ENCODE measurements at places on chromosomes 2 and 18.

- DNase-seq: no peak
These were observed 70.1 kb upstream of the STPG4 start for GRCh38 chr2:47225061-47225783.

DNA sequence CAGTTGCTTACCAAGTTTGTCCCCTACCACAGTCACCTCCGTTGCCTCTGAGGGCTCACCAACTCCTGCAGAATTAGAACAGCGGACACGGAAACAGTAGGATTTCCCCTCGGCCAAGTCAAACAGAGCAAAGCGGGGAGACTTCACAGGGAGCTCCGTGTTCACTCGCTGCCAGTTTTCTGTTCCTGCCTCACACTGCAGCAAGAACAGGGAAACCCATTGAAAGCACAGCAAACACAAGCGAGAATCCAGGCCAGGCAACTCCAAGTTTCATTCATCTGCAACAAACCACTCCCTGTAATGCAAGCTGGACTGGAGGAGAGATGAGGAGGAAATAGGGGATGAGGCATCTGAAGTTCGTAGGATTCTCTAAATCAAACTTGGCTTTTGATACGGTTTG is 84.2 kb downstream of the MYOM1 start:
- DNase-seq: no peak

DNA sequence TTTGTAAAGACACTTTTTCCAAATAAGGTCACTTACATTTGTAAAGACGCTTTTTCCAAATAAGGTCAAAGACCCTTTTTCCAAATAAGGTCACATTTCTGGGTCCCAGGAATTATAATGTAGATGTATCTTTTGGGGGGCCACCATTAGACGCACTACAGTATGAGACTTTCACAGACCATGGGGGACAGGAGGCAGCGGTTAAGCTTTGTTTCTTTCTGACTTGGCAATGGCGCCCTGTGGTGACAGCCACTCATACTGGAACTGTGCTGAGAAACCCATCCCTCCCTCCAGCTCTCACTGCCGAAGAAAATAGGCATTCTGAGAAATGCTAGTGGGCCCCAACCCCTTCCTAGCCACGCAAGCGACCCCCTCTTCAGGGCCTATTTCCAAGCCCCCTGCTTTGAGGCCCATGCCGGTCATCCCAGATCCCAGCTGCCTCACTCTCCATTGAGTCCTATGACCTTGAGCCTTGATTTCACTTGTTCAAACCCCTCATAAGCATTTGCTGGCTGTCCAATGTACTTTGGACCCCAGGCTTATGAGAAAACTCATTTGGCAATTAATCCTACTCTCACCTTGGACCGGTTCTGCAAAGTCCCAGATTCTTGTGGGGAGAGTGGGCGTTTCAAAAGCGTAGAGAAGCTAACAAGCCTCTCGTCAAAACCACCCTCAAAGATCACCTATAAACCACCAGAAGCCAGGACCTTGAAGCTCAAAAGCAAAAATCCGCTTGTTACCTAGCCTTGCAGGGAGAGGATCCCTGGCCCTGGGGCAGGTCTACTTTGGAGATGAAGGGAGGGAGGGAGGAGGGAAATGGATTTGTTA is 11.3 kb upstream of the SPATA3 start:
- no peak for DNase-seq

DNA sequence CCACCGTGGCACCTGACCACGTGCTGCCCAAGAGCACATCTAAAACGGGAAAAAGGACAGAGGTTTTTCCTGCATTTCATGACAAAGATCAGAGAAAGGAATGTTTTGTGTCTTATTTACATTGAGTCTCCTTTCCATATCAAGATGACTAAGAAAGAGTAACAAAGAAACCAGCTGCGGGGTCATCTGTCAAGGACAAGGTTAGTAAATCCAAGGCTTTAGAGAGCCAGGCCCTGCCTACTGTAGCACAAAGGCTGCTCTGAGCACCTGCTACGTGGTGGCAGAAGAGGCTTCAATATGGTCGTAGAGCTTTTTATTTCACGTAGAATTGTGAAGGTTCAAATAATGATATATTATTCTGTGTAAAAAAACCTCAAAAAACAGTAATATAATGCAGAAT is 51.0 kb downstream of the PRELID3A start:
- DNase-seq: no peak

- DNase-seq: no peak
These were observed 270.3 kb upstream of the SALL3 start for GRCh38 chr18:78709261-78709809.

DNA sequence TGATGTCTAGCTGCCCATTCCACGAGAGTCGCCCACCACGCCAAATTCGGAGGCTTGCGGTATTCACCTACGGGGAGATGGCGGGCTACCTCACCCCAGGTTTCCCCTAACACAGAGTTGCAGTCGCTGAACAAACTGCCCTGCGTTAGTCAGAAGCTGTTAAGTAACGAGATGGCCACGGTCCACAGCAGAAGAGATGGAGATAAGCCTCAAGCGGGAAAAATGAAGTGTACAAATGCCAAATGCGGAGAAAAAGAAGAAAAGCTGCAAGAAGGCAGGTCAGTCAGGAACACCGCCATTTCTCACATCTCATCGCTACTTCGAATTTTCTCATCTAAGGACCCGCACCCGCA is 425 bp downstream of the ASB3 start:
- no peak for DNase-seq

DNA sequence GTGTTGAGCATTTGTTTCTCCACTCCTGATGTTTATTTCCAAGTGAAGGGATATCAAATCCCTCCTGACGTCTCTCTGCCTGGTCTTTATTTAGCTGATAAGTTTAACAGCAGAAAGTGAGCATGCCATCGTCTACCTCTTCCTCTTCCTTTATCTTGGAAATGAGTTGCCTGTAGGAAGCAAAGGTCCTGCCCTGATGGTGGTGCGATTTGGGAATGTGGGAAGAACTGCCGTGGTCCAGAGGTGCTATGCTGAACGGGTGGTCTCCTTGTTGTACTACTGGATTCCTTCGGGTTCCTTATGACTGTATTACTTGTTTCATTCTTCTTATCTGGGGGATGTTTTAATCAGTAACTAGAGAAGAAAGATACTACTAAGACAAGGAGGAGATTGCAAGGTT is 217.5 kb downstream of the PMAIP1 start:
- DNase-seq: no peak

DNA sequence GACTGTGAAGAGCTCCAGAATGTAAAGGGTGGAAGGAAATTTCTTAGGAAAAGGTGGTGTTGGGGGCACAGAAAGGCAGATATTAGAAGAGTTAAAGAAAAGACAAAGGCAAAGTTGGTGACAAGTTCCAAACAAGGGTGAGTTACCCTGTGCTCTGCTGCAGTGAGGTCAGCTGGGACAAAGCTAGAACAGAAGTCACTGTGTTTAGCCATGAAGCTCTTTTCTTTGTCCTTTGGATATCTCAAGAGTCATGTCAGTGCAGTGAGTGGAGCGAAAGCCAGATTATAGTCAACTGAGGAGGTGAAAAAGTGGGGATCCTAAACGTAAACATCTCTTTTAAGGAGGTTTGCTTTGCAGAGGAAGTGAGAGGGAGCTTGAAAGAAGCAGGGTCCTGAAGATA is 187.8 kb upstream of the ALPP start:
- no peak for DNase-seq

- no peak for DNase-seq
These were observed 39.0 kb downstream of the VAPA start for GRCh38 chr18:9952633-9953416.

DNA sequence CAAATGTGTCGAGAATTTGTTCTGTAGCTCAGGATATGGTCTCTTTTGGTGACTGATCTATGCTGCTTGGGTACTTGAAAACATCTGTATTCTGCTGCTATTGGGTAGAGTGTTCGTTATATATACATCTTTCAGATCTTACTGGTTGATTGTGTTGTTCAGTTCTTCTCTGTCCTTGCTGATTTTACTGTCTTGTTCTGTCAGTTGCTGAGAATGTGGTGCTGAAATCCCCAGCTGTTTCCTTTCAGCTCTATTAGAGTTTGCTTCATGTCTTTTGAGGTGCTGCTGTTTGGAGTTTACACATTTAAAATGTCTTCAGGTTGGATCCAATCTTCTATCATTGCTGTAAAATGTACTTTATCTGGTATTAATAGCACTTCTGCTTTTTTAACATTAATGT is 12.9 kb downstream of the BCL2L11 start:
- DNase-seq: no peak

DNA sequence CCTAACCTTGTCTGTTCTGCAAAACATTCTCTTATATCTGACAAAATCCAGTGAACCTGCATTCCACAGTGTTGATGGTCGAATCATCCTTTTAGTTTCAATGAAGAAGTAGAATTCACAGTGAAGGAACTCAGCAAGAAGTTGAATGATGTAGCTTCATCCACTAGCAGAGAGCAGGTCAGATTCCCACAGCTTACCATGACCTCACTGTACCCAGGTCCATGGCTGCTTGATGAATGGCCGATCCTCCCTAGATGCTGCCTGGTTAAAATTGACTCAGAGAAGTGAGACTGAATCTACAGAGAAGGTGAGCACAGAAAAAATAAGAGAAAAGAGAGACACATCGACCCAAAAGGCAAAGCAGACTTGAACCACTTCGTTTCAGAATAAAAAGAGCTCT is 906.0 kb upstream of the CHAC2 start:
- DNase-seq: no peak

DNA sequence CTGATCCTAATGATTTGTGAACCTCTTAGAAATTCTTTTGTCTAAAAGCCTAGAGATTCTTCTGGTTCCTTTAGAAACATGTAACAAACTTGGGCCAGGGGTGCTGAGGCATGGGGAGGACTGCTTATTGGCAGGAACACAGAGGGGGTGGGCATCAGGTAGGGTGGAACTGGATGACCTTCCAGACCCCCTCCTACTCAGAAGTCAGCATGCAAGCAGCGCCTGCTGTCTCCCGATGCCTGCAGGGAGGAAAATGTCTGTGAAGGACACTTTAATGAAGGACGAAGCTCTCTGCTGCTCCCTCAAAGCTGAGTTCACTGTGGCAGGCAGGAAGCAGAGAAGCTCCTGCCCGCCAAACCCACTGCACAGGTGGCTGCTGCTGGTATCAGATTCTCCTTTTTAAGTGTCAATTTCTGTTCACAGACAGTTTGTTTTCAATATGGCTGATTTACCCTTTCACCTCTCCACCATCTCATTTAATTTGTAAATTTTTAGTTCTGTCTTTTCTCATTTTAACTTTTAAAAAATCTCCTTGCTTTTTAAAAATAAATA is 19.4 kb downstream of the COA5 start:
- DNase-seq: no peak

Measured in neuronal stem cell (in vitro differentiated cells).